ENCODE measurements at places on chromosomes 3 and 15.

- no peak for DNase-seq
These were observed 22.6 kb upstream of the RBP1 start for GRCh38 chr3:139561959-139562676.

DNA sequence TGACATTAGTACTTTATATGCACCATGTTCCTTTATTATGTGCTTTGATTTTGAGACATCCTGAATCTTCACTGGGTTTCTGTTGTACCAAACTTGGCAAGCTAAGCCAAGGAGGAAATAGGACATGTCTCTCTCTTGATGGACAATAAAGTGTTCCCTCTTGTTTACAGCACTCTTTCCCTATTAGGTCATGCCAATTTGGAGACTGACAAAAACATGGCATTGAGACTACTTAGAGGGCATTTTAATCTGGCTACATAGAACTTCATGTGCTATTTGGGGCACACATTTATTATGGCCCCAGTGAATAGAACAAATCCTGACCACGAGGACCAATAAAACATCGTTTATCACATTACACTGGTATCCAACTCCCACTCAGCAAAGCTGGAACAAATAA is 85.3 kb upstream of the TNFSF10 start:
- DNase-seq, result no peak

DNA sequence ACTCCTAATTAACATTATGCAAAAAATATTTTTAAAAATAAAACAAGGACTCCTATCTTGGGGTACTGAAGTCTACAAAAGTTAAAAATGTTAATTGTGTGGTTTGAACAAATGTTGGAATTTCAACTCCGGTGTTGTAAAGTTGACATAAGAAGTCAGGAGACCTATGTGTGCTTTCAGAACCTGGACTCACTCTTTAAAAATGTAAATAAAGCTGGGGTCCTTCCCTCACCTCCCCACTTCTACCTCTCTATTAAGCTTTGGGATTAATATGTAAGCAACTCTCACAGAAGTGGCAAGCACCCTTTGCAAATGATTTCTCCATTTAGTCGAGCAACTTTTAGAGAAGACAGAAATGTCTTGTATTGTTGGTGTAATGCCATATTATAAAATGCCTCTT is 11.9 kb downstream of the MEIS2 start:
- DNase-seq, result no peak

DNA sequence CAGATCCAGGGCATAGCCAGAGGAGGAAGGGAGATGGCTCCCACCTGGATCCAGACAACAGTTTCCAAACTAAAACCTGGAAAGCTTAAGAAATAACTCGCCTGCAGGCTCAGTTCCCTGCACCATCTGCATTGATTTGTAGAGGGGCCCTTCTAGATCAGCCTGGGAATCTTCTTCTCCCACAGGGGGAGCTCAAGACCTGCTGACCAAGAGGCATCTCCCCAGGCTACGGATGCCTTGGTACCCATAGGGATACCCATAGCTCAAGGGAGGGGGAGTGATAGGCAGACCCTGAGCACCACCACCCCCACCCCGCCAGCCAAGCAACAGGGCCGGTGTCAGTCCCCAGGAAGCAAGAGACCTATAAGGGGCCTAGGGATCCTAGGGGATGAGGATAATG is 28.0 kb upstream of the DCLK3 start:
- DNase-seq, result no peak

DNA sequence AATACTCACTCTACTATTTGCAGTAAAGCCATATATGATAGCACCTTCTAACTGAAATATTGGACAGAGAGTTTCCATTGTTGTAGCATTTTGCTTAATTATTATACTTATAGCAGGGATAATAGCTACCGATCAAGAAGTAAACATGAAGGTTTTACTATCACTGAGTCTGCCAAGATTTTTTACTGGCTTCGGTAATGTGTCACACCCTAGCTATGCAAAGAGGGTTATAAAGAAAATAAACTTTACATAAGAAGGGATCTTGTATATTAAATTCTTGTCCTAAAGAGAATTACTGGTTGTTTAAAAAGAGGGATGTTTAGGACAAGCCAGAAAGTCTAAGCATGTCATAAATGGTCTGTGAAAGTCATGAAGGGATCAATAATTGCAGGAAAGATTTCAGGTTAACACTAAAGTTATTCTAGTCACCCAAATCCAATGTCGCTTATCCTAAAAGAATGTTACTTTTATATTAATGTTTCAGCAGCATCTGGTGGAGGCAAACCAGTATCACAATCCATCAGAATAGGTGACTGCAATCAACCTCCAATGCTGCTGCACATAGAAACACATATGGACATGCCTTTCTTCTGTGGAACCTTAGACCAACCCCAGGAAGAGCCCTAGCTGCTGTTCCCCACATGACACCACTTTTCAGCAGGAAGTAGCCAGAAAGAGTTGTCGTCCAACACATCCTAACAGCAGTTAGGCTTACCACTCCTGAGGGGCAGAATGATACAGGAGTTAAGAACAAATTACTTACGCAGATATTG is 62.7 kb upstream of the GK5 start:
- no peak for DNase-seq

- DNase-seq, result peak; percentile 14
These were observed 27.2 kb upstream of the VPS33B start for GRCh38 chr15:91049378-91050127.

GRCh38 chr15:98744506-98744905 is 96.2 kb downstream of the IGF1R start:
- DNase-seq, result no peak

- DNase-seq, result no peak
These were observed 2.4 kb downstream of the KLHDC8B start for GRCh38 chr3:49173792-49174170.

GRCh38 chr3:196563721-196564225 is 4.6 kb downstream of the WDR53 start:
- DNase-seq, result peak; percentile 22

DNA sequence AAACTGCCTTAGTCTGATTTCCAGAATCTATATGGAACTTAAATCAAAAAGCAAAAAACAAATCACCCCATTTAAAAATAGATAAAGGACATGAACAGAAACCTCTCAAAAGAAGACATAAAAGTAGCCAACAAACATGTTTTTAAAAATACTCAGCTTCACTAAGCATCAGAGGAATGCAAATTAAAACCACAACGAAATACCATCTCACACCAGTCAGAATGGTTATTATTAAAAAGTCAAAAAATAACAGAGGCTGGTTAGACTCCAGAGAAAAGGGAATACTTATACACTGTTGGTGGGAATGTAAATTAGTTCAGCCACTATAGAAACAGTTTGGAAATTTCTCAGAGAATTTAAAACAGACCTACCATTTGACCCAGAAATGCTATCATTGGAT is 367.9 kb downstream of the ZIC4 start:
- DNase-seq, result no peak

DNA sequence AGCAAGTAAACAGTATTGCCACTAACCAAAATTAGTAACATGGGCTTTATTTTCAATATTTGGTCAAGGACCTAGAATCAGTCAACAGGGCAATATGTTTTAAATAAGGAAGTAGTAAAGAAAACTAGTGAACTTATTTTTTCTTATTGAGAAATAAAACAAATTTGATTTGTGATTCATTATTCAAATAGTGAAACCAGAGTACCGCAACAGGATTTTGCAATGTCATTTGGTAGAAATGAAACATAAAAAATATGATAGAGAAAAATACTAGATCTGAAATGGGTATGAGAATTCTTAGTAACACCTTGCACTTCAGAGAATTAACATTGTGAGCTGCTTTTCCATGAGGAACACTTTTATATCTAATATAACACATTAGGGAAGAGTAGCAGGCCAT is 291.8 kb upstream of the GBE1 start:
- DNase-seq, result no peak

DNA sequence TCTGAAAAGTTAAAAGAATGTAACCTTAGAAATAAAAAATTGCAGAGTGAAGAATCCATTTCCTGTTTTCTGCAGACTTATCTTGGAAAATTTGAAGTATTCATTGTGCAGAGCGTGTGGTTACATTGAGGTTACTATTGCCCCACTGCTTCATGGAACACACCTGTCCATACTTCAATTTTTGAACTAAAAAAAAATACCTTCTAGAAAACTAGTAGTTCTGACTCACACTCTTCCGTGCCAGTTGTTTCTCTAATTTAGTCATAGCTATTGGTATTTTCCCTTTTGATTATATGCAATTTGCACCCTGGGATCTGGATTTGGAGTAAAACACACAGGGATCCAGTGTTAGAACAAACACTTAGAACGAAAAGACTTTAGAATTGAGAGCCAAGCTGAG is 111.8 kb upstream of the LYSMD4 start:
- no peak for DNase-seq
